ENCODE measurements at places on chromosomes 1 and 21.

DNA sequence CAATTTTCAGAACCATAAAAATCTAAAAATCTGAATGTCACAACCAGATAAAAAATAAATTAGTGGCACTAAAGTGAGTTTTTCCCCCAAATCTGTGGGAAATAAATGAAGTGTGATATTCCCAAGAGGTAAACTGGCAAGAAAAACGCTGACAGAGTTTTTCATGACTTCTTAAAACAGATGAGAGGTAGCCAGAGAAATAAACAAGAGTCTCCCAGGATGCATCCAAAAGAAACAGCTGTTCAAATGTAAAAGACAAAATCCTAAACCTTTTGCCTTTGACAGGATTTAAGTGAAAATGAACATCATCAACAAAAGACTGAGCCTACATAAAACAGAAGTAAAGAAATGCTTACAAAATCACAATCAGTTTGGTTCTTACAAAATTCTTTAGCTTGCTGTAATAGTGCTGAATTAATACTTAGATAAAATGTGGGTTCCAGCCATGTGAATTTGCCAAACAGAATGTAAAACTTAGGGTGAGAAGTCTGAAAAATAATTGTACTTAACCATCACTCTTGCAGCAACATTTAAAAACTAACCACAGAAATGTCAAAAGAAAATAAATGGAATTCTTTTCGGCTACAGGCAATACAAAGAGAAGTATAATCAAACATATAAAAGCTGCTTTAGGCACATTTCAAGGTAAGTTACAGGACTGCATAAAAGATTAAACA, 133.6 kb downstream of the EIF4G3 start:
- DNase-seq: no peak

GRCh38 chr21:34802180-34802899, 133.5 kb downstream of the CLIC6 start:
- DNase-seq: no peak

DNA sequence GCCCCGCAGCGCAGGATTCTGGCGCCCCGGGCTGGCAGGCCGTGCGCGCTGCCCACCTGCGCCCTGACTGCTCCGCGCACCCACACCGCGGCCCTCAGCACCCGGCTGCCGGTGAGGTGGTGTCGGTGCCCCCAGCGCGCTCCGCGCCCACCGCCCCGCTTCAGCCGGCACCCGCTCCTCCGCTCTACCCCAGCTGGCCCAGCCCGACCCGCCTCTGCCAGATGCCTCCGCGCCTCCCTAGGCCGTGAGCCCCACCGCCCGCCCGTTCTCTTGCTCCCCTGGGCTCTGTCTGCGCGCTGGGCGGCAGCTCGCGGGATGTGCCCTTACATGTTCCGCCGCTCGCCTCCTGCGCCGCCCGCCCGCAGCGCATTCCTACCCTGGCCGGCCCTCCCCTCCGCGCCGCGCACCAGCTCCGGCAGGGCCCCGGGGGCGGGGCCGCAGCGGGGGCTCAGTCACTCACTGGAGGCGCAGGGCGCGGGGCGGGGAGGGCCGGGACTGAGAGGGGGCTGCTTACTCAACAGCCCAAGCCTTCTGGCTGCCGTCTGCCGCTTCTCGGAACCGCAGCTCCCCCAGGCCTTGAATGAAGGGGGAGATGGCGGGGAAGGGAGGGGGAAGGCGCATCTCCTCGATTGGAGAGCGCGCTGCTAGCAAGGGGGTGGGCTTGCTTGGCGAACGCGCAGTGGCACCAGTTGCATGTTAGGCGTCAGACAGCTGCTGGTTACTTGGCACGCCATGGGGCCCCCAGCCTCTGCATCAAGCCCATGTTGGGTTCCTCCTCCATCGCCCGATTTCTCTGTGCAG, at the start of gene PHLDA3:
Gene PHLDA3, minus strand, starts transcription at position 345 of the 801 bp plus-strand sequence. CDS start 402 bp downstream, outside the sequence.
- DNase-seq: no peak

GRCh38 chr21:28068455-28069358, 924.0 kb downstream of the LTN1 start:
- no peak for DNase-seq

GRCh38 chr1:8587784-8588183, 229.7 kb downstream of the RERE start:
- DNase-seq: no peak

DNA sequence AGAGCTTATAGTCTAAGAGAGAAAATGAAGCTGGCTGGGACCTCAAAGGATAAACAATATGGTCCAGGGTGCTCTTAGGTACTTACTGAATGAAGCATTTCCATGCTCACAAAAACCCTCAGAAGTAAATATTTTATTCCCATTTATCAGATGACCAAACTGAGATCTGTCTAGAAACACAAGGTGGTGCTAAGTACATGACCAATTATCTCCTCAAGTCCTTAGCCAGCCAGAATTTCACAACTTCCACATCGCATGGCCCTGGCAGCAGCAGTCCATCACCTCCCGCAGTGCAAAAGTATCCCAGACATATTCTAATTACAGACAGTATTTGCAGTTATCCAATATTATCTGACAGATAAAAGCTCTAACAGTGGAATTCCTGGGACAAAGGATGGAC, 321.7 kb upstream of the PROX1 start:
- DNase-seq: no peak

- DNase-seq: no peak
Observed at GRCh38 chr1:1554926-1555915, 14.8 kb upstream of the TMEM240 start.

GRCh38 chr1:231933711-231934626, 307.4 kb downstream of the DISC1 start:
- no peak for DNase-seq

DNA sequence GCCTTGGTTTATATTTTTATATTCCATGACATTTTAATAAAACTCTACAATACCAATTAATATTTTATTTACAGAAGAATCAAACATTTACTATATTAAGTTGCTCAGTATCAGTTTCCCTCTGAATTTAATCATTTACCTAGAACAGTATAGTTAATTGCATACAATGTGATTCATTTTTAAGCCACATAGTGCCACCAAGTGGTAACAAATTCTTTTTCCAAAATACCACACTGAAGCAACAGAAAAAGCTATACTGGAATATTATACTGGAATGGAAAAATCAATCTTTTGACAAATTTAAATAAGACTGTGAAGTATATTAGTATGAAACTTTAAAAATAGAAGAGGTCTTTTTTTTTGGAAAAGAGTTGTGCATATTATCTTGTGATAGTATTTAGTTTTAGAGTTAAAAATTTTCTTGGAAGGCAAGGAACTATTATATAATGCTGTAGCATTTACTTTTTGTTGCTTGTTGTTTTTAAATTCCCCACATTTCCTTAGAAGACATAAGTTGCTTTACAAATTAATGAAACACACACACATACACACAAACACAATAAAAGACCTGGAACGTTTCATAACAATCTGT, 57.3 kb downstream of the ZNF644 start:
- peak; percentile 6 for DNase-seq

GRCh38 chr1:108502138-108502537, 52.0 kb downstream of the NBPF6 start:
- DNase-seq: no peak

GRCh38 chr1:45928486-45929205, 125.2 kb downstream of the MAST2 start:
- no peak for DNase-seq

GRCh38 chr1:224766266-224766665, 150.1 kb downstream of the CNIH3 start:
- no peak for DNase-seq

DNA sequence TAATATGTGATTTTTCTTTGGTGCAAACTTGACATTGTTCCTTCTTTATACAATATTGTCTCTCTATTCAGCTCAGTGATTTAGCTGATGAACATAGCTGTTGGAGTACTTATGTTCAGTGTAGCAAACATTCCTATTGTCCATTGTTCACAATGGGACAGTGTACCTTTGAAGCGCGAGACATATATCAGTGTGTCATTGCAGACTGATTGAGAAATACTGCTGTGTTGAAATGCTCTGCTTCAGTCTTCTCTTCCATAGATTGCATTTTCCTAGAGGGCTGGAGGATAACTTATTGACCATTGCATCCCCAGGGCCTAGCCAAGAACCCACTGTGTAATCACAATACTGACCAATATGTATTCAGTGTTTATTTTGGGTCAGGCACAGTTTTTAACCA, 46.5 kb downstream of the HLX start:
- DNase-seq: no peak

DNA sequence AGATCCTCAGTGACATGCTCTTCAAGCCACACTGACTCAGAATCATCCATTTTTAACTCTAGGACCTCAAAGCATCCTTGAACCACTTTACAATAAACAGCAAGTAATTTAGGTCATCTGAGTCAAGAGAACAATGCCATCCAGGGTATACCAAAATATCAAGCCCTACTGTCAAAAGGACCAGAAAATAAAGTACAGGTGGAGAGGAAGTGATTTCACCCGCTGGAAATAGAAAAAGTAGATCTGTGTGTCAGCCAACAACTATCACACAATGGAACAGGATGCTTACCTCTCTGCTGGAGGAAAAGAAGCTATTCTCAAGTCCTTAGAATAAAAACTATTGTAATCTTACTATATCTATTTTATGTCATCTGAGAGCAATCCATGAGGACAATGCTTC, 37.0 kb downstream of the RERE start:
- DNase-seq: no peak

- no peak for DNase-seq
Observed at GRCh38 chr1:162548170-162548569, 13.4 kb upstream of the UAP1 start.

GRCh38 chr1:230368871-230369270, 57.3 kb downstream of the PGBD5 start:
- no peak for DNase-seq

GRCh38 chr1:177629526-177629925, 340.3 kb downstream of the SEC16B start:
- no peak for DNase-seq

- no peak for DNase-seq
Observed at GRCh38 chr1:242412921-242413320, 111.6 kb downstream of the PLD5 start.

- DNase-seq: no peak
Observed at GRCh38 chr1:75276385-75276784, 142.2 kb downstream of the LHX8 start.

DNA sequence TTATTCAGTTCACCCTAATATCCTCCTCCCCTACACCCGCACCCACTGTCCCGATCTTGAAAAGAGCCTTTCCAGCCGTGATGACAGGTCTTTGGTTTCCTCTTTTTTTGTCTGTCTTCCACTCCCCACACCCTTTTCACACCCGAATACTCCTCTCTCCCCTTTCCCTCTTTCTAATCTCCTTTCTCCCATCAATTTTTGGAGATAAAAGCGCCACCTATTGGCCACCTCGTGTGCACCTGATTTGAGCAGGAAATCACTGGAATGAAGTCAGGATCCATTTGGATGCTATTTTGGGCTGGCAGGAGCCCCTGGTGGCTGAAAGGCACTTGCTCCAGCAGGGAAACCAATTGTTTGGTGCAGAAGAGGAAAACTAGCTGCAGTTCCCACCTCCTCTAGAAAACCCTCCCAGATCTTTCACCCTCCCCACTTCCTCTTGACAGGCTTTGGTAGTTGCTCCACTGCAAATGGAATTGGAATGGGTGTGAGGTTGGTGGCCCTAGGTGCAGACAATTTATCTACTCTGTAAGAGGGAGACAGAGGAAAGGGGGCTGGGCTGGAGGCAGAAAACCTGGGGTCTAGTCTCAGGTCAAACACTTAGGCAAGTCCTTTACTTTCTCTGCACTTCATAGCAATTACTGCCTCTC, 8.4 kb downstream of the FOXE3 start:
- DNase-seq: no peak

GRCh38 chr1:9439074-9439761, 100.0 kb upstream of the SLC25A33 start:
- no peak for DNase-seq

DNA sequence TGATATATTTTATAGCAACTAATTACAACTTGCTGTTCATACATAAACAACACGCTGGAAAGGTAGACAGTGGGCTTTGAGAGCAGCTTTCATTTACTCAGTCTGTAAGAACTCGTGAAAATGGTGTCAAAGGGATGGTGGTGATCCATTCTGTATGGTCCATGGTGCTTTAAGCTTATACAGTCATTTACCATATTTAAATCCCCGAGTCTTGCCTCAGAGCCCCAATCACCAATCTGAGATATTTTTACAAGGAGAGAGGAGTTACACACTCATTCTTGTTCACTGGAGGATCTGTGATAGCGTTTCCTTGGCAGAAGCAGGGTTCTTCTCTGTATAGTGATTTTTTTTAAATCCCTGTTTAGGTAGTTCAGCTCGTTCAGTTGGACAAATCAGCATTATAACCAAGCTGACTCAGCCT, 694.6 kb downstream of the USP25 start:
- DNase-seq: no peak

DNA sequence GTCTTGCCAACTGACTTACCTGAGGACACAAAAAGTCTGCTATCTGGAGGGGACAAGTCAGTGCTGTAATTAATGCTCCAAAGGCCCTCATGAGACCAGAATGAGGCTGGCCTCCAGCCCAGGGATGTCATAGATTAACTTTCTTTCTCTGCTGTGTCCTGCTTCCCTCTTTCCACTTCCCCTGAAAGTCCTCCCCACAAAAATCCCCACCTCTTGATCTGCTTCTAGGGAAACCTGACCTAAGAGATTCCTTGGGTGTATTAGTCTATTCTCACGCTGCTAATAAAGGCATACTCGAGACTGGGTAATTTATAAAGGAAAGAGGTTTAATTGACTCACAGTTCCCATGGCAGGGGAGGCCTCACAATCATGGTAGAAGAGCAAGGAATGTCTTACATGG, 39.2 kb downstream of the RUNX3 start:
- no peak for DNase-seq

- DNase-seq: no peak
Observed at GRCh38 chr1:176183618-176184017, 23.5 kb downstream of the COP1 start.

GRCh38 chr1:205014783-205015182, 28.2 kb upstream of the CNTN2 start:
- DNase-seq: no peak

- no peak for DNase-seq
Observed at GRCh38 chr1:59445040-59445439, 148.1 kb downstream of the FGGY start.

DNA sequence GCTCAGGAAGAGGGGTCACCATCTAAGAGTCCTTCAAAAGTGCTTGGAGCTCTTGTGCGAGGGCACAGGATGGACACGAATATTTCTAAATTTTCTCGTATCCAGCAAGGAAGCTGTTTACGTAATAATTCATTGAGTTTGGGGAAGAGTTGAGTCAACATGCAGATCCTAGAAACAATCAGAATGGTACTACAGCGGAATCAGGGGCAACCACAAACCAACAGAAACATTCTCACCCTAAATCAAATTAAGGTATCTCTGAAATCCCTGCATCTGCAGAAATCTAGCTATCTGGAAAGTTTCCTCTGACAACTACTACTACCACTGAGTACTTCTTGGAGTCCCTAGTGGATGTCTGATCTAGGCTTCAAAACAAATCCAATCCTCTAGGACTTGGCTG, 352.4 kb downstream of the LTN1 start:
- no peak for DNase-seq
